ENCODE measurements at places on chromosomes 5 and 9.

DNA sequence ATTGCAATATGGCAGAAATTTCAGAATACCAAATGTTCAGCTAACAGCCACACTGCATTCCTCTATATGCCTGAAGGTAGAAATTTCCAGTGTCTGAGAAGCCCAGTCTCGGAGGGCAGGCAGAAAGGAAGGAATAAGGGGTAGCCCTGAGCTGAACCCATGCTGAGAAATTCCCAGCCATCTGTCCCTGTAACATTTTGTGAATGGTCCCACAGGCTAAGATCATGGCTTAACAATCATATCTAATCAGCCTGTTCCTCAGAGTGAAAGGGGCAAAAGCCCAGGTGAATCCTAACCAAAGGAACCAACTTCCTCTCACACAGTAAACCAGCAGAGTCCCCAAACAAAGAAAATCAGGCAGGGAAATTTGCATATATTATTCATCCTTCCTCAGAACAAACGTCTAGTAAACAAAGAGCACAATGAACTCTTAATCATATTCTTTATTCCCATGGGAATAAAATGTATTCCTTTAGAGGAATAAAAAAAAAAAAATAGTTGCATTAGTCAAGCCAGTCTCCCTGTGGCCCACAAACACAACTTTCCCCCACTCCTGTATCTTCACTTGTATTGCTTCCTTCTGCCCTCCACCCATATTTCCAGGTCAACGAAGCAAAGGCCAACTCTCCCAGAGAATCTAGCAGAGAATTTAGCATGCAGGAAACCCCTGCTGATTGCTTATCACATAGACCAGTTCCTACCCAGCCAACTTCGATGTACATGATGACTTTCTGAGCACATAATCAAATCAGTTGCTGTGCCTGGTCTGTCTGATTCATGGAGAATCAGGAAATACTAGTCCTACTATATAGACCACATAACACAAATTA lies 257.6 kb downstream of the FAM114A2 start:
- no peak for DNase-seq

GRCh38 chr5:1105350-1106265 lies 6.3 kb downstream of the SLC12A7 start:
- DNase-seq: no peak

- no peak for DNase-seq
Measured at GRCh38 chr9:1469996-1470395, 419.8 kb downstream of the DMRT2 start.

DNA sequence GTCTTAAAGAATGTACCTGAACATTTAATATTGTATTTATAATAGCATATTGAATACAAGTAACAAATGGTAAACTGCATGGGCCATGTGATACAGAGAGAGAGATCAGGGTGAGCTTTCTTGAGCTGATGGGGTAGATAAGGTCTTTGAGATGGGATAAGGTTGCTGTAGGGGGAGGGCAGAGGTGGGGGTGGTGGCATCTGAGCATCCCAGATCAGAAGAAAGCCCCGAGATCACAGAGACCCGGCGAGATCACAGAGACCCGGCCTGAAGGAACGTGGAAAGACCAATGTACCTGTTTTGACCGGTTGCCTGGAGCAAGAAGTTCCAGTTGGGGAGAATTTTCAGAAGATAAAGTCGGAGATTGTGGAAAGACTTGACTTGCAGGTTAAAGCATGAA lies 6.6 kb downstream of the SMARCA2 start:
- no peak for DNase-seq

DNA sequence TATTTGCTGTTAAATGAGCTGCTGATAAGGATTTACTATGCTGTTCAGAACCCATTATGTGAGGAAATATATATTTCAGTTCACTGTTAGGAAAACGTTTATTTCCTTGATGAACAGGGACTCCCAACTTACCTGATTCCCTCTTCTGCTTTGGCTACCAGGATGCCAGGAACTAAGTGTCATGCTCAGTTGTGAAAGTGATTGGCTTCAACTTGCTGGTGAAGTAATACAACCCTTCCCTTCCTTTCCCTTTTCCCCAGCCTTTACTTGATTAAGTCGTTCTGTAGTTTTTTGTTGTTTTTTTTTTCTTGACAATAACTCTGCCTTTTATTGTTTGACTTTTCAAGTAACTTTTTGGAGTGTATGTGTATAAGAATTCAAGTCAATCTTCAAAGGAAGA lies 309.3 kb downstream of the DOCK8 start:
- no peak for DNase-seq

DNA sequence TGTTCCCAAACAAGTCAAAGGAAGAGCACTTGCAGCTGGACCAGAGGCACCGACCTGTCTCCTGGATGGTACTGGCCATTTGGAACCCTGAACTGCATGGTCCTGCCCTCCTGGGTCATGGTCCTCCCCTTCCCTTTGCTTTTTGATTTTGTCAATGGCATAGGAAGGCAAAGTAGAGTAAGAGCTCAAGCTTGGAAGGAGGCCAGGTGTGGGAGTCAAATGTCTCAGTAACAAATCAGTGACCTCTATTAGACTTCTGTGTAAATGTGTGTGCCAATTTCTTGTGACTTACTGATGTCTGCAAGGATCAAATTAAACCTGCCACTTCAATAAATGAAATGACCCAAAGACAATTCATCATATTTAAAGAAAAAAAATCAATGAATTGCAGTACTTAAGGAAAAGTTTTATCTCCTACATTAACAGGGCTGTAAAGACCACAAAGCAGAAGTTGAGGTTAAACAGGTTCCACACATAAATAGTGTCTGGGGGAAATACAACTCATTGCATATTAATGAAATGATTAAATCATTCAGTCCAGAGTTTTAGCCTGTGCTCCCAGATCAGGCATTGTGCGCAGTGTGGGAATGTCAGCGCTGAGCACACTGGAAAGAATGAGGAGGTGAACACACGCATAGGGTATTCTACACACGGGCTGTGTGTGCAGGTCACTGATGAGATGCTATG lies 32.7 kb downstream of the OSMR start:
- no peak for DNase-seq

GRCh38 chr5:115995351-115995750 lies 33.1 kb downstream of the LVRN start:
- DNase-seq: no peak

GRCh38 chr9:22044583-22044982 lies 35.5 kb upstream of the CDKN2B start:
- DNase-seq: no peak

DNA sequence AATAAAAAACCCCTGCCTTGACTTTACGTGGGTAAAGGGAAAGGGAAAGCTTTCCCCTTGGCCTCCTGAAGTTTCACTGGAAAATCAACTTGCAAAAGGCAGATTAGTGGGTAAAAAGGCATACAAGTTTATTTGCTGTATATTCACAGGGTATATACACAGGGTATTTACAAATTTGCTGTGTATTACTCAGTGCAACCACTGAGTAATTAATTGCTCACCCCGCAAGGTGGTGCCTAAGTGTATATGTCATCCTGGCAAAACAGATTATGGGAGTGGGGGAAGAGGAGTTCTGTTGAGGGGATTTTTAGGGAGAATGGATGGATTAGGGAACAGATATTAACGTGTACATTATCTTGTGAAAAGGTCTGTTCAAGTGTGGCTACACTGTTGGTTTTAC lies 7.1 kb upstream of the RARS1 start:
- no peak for DNase-seq

DNA sequence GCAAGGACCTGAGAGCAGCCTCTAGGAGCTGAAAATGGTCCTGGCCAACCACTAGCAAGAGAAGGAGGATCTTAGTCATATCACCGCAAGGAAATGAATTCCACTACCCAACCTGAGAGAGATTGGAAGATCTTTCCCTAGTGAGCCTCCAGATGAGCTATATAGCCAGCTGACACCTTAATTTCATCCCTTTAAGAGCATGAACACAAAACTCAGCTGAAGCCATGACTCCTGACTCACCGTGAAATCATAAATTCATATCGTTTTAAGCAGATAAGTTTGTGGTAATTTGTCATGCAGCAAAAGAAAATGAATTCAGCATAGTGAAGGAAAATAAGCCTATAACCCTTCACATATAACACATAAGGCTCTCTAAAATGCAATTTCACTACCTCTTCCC lies 23.5 kb downstream of the MAPKAP1 start:
- DNase-seq: no peak

DNA sequence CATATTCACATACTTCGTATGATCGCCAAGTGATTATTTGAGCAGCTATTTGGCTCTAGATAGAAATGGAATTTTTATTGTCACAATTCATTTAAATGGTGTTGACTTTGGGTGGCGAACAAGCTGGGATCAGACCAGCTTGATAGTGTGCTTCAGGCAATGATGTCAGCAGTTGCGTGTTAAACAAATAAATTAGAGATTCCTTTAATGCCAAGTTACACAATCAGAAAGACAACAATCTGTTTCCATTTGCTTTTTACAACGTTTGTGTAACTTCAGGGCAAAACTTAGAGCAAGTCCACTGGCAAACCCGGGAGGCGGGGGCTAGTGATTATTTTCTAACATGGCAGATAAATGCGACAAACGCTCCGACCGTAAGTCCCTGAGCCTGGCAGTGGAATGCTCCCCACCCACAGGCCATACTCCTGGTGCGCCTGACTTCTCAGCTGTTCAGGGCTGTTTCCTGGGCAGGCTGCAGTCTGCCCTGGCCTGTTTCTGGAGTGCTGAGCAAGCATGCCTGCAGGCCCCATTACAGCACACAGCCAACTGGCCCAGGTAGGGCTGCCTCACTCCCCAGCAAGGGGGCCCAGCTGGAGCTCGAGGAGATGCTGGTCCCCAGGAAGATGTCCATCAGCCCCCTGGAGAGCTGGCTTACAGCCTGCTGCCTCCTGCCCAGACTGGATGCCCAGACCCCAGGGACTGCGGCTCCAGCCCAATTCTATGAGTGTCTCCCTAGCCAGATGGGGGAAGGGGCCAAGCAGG lies 88.7 kb downstream of the BASP1 start:
- peak; percentile 59 for DNase-seq
